ENCODE measurements at places on chromosomes 12 and 14. TPM values are rescaled to one million over a fixed set of nuclear protein-coding genes. Genes with fewer than 3 reads are reported as not detected.

The CMA1 gene
- total RNA-seq: not detected

GRCh38 chr14:80996049-80996901, 40.9 kb downstream of the TSHR start:
- peak; percentile 90 for DNase-seq

- DNase-seq: peak; percentile 27
Observed at GRCh38 chr12:67758521-67758920, 110.0 kb downstream of the DYRK2 start.

GRCh38 chr14:69274321-69274720, 14.4 kb downstream of the GALNT16 start:
- no peak for DNase-seq

- DNase-seq: no peak
Observed at GRCh38 chr12:42968426-42968825, 378.9 kb upstream of the PRICKLE1 start.

DNA sequence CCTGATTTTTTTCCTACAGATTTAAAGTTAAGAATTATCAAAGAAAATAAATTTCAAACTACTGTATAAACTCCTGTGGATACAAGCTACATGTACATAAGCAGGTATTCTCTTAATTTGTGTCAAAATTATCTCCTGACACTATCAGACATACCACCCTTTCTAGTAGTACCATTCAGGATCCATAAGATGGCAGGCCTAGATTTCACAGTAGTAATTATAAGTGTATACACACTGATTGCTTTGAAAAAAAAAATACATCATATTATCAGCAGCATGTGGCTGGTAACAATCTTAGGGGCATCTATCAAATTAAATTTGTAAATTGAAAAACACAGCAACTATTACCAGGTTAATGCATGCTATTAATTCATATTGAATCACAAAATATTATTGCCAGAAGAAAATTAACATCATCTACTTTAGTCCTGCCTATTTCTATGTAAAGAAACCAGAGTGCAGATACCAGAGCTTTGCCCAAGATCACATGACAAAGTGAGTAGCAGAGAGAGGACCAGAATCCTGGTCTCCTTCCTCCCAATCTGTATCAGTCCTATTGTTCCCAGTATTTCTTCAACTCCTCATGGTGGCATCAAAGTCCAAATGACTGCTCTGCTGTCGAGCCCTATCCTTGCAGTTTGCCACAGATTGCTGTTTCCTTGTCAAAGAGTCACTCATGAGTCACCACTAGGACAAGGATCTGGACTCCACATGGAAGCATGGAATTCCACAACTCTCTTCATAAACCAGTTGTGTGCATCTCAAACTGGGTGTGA, 27.7 kb upstream of the CALM1 start:
- DNase-seq: no peak

All from cardiac muscle cell (in vitro differentiated cells and primary cell).